Activated CD8-positive, alpha-beta memory T cell treated with anti-CD3 and anti-CD28 coated beads for 1 hour (primary cell): ENCODE measurements at places on chromosomes 13 and 19.

DNA sequence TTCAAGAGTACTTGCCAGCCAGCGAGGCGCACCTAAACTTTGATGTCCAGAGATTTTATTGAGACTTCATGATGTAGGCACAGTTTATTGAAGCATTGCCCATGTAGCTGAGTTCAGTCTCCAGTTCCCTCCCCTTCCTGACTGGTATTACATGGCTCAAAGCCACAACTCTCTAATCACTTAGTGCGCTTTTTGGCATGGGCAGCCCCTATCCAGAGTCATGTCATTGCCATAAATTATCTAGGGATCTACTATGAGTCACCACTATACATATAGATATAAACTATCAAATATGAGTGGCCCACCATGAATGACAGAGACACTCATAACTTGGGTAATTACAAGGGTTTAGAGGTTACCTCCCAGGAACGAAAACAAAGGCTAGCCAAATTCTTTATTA lies 7.7 kb downstream of the ZNF614 start:
- DNase-seq, result no peak

GRCh38 chr13:51045451-51045850 lies 65.6 kb downstream of the C13orf42 start:
- DNase-seq, result no peak

GRCh38 chr13:28671126-28671792 lies 12.3 kb downstream of the POMP start:
- no peak for DNase-seq

DNA sequence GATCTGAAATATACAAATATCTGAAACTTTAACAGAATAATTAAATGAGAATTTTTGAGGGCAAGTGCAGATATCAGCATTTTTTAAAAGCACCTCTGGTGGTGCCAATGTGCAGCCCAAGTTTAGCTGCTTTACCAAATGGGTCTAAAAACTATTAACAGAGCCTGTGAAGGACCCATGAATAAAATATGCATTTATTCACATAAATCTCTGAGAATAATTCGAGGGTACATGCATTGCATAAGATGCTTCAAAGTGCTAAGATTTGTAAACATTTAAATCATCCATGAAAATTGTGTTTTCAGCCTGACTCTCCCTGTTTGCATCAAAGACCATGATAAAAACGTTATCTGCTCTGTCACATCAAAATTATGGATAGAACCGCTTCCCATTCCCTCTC lies 47.1 kb upstream of the TNFSF11 start:
- no peak for DNase-seq

GRCh38 chr19:46118136-46118535 lies 6.4 kb downstream of the IGFL3 start:
- DNase-seq, result no peak

DNA sequence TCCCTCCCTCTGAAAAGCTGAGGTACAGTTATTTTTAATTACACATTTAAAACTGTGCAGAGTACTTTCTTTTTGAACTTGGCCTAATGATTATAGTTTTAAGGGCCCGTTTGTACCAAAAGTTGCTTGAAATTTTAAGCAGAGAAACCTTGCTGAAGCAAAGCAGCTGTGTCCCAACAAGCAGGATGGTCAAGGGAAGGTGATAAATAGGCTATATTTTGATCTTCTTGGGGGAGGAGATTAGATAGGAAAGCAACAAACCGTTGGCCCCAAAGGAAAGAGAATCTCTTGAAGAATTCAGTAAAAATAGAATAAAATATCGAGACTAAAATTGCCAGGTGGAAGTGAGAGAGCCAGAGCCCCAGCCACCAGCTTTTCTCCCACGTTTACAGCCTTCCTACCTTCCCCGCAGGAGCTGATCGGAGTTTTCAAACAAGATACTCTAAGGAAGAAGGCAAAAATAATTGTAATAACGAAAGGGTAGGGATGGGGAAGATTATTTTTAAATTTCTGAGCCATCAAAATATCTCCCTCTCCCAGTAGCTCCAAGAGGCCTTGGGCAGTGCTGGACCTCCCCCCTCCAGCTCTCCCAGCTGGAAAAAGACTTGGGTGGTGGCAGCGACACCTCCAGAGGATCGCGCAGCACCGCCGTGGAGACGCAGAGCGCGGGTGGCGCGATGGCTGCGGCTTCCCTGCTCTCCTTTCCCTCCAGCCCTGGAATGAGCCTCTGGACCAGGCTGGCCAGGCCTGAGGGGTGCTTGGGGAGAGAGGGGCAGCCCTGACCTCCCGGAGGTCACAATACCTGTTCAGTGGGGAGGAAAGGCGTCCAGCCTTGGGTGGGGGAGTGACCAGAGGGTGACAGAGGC lies 5.8 kb downstream of the ZIC2 start:
- DNase-seq, result no peak

DNA sequence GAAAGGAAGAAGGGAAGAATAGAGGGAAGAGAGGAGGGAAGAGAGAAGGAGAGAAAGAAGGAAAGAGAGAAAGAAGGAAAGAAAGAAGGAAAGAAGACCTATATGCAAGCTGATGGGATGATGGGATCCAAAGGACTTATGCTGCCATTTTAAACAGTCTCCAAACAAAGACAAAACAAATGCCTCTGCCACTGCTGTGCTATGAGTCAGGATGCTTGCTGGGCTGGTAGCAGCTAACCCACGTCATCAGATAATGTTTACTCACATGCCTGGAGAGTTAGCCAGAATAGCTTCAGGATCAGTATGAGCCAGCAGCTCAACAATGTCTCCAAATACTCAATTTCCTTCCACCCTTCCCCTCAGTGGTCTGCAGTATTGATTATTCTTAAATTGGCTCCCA lies 12.0 kb upstream of the ZNF274 start:
- no peak for DNase-seq

GRCh38 chr19:49490287-49491029 lies 3.0 kb downstream of the RPL13A start:
- DNase-seq, result no peak

DNA sequence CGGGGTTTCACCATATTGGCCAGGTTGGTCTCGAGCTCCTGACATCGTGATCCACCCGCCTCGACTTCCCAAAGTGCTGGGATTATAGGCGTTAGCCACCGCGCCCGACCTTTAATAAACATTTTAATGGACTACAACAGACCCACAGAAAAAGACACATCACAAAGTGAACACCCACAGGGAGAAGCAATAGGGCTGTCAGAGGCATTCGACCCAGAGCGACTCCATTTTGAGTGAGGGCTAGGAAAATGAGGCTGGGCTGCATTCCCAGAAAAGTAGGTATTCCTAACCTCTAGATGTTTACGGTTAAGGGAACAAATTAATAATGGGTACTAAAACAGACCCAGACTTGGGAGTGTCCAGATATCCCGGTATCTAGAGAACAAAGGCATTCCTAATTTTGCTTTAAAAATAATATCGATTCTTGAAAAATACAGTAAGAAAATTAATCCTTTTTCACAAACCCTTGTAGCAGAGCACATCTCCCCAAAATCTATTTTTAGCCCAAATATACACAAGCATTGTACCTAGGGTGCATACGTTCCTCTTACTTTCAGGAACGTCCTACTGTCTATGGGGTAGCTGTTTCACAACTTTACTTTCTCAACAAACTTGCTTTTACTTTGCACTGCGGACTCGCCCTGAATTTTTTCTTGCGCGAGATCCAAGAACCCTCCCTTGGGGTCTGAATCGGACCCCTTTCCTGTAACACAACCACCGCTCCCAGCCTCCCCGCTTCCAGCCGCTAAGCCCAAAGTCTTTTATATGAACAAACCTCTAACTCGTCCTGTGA lies 811 bp upstream of the ZNF8 start:
- DNase-seq, result no peak

DNA sequence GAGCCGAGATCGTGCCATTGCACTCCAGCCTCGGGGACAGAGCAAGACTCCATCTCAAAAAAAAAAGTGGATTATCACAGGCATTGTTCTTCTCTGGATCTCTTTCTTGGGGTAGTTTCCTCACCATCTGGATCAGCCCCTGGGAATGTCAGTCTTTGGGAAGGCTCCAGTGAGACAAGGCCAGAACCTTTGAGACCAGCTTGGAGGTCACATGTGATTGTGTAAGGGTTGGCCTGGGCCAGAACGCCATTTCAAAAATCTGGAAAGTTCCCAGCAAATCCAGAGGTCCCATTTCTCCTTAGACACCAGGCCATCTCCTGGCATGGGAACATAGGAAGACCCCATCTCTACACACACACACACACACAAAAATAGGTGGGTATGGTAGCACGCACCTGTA lies 14.2 kb upstream of the ANGPTL8 start:
- no peak for DNase-seq

DNA sequence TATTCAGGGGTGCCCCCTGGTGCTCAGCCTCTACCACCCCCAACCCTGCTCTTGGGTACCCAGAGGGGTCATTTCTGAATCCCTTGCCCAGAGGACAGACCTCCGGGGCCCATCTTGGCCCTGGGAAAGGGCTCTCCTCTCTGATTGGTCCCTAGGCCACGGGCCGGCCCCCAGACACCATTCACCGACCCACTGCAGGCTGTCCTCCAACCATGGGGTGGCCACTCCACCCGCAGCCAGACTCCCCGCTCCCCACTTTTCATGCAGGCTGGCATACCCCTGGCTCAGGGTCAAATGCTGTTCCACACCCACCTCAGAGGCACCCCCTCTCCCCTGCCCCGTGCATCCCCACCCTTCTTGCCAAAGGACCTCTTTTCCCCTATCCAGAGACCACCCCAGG lies 14.8 kb downstream of the SMIM24 start:
- DNase-seq, result no peak

- DNase-seq, result no peak
Measured at GRCh38 chr19:56678205-56678604, 6.6 kb upstream of the ZNF835 start.

DNA sequence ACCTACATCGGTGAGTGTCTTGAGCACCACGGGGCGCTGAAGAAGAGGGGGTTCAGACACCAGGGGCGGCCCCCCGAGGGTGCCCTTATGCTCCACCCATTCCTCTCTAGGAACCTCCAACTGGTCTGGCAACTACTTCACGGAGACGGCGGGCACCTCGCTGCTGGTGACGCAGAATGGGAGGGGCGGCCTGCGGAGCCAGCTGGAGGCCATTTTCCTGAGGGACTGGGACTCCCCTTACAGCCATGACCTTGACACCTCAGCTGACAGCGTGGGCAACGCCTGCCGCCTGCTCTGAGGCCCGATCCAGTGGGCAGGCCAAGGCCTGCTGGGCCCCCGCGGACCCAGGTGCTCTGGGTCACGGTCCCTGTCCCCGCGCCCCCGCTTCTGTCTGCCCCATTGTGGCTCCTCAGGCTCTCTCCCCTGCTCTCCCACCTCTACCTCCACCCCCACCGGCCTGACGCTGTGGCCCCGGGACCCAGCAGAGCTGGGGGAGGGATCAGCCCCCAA lies 12.1 kb downstream of the HIPK4 start:
- no peak for DNase-seq

GRCh38 chr13:24629320-24629719 lies 50.9 kb upstream of the ATP12A start:
- no peak for DNase-seq

GRCh38 chr19:29714953-29715700 lies at the start of gene C19orf12:
TSS of gene C19orf12 (minus strand) at chr19:29715261. CDS start at chr19:29708413, 6,848 bp downstream.
- DNase-seq, result no peak

- peak; percentile 98 for DNase-seq
Measured at GRCh38 chr19:6373096-6373812, 660 bp downstream of the ALKBH7 start.

DNA sequence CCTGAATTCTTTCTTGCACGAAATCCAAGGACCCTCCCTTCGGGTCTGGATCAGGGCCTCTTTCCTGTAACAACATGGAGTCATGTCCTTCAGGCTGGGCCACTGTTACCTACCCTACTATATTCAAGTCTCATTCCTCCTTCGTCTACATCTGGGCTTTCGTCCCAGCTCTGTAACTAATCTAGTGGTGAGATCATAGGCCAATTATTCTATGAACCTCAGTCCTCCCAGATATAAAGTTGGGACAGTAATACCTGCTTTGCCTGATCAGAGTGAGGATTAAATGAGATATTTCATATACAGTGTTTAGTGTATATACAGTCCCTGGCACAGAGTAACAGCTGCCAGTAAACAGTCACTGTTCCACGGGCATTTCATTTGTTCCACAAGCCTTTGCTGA lies 48.3 kb upstream of the ATP12A start:
- DNase-seq, result no peak

DNA sequence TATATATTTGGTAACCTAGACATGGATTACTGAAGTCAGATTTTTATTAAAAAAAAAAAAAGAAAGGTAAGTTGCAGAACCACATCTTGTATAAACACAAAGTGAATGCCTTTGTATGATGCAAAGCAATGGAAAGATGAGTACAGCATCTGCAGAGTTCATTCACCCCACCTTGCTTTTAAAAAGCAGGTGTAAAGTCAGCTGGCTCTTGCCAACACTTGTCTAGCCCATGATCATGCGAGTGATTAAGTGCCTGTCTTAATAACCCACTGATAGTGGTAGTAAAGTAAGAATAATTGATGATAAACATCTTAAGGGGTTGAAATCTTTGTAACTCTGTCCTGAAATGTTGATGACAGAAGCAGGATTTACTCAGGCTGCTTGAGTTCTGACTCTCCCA lies 710.4 kb downstream of the EFNB2 start:
- DNase-seq, result no peak

DNA sequence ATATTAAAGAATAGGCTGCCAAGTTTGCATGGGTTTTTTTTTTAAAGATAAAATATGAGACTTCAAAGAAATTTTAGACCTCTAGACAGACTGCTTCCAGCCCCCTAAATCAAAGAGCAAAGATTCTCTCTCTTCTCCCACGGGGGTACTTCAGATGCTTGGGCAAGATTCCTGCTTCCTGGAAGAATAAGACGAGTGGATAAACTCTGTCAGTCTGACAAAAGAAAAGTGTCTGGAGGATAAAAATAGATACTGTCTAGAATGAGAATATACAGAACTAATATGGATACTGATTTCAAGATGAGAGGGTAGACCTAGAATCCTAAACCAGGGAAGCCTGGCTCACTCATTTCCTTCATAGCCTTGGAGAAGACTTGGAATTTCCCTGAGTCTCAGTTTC lies 435.1 kb downstream of the FOXO1 start:
- DNase-seq, result no peak

- DNase-seq, result no peak
Measured at GRCh38 chr19:17794412-17794730, 567 bp upstream of the B3GNT3 start.

- no peak for DNase-seq
Measured at GRCh38 chr13:113142876-113143275, 15.6 kb upstream of the PROZ start.

DNA sequence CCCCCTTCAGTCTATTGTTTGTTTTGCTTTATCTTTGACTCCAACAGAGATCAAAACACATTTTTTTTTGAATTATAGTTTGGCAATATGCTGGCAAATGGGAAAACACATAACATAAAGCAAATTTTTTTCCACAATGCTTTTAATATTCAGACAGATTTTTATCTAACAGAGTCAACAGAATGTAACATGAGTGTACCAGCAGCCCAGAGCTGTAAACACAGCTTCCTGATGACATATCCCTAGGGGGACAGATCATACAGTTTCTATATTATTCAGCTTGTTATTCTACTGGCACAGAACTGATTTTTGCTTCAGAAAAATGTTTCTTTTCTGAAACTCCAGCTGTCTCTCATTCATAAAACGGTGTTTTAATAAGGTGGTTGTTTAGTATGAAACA lies 168.8 kb downstream of the OLFM4 start:
- DNase-seq, result no peak

- no peak for DNase-seq
Measured at GRCh38 chr13:98963917-98964316, 13.9 kb downstream of the DOCK9 start.

- DNase-seq, result no peak
Measured at GRCh38 chr13:77789376-77789775, 91.9 kb downstream of the SLAIN1 start.
